ENCODE measurements at places on chromosomes 3 and 15.

DNA sequence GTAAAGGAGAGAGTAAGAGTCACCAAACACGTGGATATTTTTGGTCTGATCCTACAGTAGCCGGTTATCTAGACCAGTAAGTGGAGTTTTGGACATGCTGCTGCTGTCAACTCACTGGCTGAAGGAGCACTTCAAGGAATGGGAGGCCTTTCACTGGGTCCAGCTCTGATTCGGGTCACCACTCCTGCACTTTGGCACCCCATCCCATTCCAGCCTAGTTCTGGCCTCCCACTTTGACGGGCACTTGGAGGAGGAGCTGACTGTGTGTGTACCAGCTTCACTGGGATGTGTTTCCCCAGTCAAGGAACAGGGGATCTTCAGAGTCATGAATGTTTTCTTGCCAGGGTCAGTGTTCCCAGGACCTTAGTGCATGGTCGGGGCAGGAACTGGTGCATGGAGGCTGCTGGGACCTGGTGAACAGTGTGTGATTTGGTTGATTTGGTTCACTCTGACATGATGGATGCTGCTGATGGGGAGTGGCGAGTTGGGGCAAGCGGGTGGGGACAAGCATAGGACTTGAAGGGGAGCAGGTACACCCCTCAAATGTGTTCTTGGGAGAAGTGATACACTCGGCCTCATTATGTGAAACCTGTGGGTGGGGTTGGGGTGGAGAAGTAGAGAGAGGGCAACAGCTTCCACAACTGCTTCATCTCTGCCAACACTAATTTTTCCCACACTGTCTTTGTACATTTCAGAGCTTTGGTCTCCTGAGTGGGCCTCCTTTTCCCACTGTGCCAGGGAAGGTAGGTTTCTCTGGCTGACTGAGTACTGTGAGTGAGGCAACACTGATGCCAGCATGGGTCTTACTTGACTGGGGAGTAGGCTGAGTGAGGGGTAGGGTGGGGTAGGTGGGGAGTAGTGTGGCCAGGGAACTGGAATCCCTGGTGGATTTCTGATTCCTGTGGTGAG, 64.0 kb downstream of the RGMA start:
- no peak for DNase-seq

DNA sequence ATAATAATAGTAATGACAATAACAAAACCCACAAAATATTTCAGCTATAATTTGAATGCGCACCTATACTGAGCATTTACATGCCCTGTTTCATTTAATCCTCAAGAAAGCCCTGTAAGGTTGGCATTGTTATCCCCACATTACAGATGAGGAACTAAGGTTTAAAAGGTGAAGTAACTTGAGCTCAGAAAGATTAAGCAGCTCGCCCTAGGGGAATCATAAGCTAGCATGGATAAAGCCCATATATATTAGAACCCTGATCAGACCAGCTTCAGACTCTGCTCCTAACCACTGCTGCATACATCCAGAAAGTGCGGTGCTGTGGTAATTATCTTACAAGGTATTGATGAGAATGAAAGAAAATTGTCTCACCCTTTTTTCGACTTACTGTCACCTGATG, 141.1 kb upstream of the CGNL1 start:
- DNase-seq = no peak

DNA sequence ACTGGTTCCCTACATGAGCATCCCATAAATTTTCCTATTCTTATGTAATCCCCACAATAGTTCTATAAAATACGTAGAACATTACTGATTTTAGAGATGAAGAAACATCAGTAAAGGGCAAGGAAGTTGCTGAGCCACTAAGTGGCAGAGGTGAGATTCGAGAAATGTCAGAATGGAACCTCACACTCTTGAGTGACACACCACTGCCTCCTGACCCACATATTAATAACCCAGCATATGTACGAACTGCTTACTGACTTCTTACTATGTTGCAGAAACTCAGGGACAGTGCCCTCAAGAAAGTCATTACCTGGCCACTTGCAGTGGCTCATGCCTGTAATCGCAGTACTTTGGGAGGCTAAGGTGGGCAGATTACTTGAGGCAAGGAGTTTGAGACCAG, 1022.4 kb downstream of the FHIT start:
- DNase-seq = no peak

- DNase-seq = peak; percentile 90
These were observed 25.5 kb upstream of the SHC4 start for GRCh38 chr15:48989170-48989569.

DNA sequence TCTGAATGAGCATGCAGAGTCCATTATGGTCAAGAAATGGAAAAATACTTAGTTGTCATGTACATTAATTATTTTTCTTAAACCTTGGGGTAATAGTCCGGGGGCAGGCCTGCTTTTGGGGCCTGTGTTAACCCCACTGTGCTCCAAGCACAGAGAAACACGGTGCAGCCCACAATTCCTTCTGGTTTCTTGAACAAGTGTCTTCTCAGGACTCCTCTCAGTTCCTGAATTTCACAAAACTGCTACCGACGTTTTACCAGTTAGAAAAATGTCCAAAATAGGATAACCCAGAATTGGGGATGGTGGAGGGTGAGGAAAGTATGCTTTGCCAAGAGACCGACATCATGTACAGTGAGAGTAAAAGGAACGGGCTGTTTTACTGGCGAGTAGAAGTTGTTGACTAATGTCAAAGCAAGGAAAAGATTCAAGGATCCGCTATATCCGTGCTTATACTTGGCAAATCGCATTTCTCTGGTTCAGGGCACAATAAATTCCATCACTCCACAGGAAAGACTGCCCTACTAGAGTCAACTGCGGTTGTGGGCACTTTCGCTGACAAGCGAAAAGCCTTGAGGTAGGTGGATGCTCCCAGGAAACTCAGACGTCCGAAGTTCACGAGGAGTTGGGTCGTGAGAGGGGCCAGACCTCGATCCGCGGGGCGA, 495 bp upstream of the NXPE3 start:
- no peak for DNase-seq

DNA sequence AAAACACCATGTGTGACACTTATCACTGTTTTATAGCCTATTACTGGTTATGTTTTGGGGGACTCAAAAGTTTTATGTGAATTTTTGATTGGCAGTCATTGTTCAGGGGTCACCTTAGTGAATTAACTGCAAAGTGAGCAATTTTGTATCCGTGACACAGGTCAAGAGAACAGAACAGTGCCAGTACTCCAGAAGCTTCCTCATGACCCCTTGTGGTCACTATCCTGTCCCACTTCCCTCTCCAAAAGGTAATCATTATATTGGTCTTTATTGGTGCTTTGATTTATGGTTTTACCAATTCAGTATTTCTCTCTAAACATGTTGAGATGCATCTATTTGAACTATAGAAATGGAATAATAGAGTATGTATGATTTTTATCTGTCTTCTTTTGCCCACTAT, 107.1 kb downstream of the STT3B start:
- DNase-seq = no peak

- DNase-seq = peak; percentile 29
These were observed 11.7 kb downstream of the PXYLP1 start for GRCh38 chr3:141243271-141243707.

GRCh38 chr3:43953814-43954692, 263.3 kb downstream of the ABHD5 start:
- no peak for DNase-seq

DNA sequence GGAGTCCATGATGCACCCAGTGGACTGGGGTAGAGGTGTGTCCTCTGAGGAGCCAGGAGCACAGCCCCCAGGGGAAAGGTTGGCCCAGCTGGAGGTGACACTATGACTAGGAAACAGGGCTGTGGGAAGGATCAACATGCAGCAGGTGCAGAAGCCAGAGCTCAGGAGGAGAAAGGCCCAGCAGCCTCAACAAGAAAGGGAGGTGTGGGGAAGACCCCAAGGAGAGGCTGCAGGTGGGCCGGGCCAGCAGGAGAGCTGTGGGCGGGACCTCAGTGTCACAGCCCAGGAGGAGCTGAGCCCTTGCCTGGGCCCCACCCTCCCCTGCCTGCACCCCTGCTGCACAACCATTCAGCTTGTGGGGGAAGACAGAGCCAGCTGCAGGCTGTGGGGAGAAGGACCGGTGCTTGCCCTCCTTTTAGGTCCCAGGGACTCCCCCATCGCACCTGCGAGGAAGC, 18.4 kb upstream of the KLF13 start:
- DNase-seq = no peak

DNA sequence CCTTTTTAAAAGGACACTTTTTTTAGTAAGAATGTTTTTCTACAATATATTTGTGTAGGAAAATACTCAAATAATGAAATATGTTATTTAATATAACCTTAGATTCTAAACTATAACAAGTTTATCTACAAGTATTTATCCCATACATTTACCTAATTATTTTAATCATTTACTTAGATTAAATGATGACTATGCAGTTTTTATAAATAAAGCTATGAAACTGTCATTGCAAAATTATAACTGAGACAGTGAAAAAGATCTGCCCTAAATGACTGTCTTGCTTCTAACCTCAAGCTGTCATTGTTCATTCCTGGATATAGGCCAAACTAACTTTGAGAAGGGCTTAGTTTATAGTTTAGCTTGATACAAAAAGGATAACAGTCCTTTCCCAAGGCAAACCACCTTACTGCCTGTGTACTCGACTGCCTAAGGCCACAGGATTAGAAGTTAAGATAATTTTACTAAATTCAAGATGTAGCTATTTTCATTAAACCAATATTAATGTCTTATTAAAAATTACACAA, 84.1 kb downstream of the GLDN start:
- DNase-seq = peak; percentile 8

GRCh38 chr3:4637265-4637664, 144.1 kb downstream of the ITPR1 start:
- no peak for DNase-seq

GRCh38 chr3:85560088-85560785, 601.4 kb downstream of the CADM2 start:
- no peak for DNase-seq

GRCh38 chr3:14879211-14879874, 60.6 kb downstream of the FGD5 start:
- no peak for DNase-seq

DNA sequence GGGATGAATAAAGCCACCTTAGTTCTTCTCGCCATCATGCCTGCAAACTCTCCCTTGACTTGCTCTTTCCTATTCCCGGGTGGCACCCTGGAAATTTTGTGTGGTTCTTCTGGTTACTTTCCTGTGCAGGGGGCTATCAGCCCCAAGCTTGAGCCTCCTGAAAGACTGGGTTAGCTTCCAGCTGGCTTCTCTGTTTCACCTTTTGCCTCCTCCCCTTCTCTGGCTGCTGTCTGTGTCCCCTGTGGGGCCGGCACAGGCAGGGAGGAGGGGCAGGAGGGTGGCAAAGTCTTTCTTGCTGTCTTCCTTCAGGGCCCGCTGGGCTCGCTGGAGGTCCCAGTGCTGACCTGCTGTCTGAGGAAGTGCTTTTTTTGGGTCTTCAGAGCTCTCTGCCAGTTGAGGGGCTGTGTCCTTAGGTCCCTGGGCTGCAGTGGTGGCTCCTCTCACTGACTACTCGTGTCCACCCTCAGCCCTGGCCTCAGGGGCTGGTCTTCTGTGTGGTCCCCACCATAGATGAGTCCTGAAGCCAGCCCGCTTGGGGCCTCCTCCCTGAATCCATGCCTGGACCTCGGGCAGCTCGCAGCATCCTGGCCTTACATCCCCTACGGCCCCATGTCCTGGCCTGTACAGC, 196.5 kb downstream of the KLF13 start:
- no peak for DNase-seq

DNA sequence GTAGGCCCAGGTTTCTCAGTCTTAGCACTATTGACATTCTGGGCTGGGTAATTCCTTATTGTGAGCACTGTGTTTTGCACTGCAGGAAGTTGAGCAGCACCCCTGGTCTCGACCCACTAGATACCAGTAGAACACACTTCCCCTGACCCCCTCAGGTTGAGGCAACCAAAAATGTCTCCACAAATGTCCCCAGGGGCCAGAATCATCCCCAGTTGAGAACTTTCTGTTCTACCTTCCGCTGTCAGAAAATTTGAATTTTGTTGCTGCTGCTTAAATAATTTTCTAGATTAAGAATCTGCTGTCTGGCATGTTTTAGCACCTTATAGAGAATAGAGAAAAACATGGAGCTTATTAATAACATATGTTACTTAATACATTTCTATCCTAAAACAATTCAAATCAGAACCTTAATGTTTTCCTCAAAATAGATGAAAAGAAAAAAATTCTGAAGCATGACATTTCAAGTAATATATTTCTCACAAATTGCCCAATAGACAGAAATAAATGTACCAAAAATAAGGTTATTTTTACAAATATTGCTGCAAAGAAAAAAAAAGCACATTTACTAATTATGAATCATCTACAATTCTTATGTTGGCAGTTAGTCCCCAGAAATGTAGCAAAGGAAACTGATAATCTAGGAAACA, 13.2 kb upstream of the THRB start:
- no peak for DNase-seq

- DNase-seq = peak; percentile 88
These were observed 385.7 kb downstream of the LSAMP start for GRCh38 chr3:116059421-116060096.

DNA sequence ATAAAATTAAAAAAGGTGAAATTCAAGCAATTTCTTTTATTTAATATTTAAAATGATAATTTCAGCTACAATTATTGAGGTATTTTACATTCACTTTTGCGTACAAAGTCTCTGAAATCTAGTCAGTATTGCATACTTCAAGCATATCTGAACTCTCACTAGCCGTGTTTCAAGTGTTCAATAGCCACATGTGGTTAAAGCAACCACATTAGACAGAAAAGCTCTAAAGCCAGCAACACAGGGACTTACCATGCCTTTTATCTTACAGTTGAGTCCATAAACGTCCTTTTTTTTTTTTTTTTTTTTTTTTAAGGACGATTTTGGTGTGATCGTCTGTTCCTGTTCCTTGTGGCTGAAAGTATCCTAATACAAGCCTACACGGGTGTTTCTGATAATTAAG, 257.0 kb upstream of the RGMA start:
- DNase-seq = no peak

GRCh38 chr3:195046441-195046840, 224.5 kb downstream of the XXYLT1 start:
- no peak for DNase-seq

DNA sequence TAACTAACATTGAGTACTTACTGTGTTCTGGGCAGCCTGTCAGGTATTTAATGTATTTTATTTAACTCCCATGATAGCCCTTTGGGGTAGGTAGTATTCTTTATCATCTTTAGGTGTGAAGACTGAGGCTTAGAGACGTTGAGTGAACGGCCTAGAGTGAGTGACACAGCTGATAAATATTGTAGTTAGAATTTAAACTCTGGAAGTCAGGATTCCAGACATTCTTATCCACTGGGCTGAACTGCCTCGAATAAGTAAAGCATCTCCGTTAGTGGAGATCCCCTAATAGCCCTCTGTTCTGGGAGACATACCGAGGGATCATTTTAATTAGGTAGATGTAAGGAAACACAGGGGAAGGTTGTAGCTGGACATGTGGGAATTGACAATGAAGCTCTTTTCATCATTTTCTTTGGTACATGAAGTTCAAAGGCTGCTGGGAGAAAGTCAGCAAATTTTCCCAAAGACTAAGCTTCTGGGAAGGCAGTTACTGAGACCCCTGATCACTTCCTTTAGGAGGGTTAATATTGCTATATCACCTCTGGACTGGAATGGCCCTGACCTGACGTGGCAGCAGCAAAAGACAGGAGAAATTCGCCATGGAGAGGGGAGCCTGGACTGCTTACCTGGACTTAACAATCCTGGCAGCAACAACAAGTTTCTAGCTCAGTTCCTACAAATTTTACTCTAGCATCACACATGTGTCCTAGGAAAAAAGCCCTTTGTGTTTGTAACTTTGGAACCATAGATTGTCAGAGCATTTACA, 11.7 kb upstream of the PDCD6IP start:
- DNase-seq = peak; percentile 25

Measured in fibroblast of skin of scalp (primary cell).